ENCODE measurements at places on chromosomes 5 and 9.

DNA sequence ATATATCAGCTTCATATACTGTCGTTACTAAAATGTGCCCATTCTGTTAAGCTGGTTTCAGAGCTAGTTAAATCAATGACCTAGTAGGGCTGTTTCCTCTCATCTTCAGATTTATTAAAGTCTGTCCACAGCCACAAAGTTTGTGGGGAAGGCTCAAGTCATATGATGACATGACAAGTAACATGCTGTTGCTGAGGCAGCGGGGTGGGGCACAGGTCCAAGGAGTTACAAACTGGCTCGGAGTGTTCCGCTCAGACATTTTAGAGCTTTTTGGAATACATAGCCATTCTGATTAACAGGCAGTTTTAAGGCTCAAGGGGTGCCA is 2.7 kb upstream of the ANP32B start:
- DNase-seq = no peak

DNA sequence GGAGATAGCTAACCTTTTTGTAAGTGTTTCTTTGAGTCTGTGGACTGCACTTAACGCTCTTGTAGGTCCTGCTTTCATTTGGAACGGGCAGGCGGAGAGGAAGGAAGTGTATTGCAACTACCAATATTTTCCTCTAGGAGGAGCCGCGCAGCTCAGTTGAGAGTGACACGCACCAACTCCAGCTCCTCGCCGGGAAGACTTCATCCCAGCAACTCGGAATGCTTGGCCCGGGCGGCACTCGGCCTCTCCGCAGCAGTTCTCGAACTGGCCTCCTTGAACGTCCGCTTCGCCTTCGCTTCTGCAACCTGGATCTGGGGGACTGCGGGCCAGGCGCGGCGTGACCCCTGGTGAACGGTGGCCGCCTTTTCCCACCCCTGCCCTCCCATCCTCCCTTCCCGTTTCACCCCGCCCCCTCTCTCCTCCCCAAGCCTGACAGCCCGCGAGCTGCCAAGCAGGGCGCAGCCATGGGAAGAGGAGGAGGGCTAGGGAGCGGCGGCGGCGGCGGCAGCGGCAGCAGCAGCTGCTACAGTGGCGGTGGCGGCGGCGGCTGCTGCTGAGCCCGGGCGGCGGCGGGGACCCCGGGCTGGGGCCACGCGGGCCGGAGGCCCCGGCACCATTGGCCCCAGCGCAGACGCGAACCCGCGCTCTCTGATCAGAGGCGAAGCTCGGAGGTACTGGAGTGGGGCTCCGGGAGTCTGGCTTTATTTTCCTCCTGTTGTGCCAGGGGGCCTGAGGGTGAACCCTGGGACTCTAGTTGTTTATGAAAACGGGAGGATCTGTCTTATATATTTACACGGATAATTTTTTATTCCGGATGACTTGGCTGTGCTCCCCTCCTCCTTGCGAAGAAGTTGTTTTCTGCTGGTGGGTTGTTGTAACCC is at the start of gene GHR:
TSS of gene GHR (plus strand) at position 155 of the 881 bp plus-strand sequence. CDS start 142,436 bp downstream, outside the sequence.
- no peak for DNase-seq

DNA sequence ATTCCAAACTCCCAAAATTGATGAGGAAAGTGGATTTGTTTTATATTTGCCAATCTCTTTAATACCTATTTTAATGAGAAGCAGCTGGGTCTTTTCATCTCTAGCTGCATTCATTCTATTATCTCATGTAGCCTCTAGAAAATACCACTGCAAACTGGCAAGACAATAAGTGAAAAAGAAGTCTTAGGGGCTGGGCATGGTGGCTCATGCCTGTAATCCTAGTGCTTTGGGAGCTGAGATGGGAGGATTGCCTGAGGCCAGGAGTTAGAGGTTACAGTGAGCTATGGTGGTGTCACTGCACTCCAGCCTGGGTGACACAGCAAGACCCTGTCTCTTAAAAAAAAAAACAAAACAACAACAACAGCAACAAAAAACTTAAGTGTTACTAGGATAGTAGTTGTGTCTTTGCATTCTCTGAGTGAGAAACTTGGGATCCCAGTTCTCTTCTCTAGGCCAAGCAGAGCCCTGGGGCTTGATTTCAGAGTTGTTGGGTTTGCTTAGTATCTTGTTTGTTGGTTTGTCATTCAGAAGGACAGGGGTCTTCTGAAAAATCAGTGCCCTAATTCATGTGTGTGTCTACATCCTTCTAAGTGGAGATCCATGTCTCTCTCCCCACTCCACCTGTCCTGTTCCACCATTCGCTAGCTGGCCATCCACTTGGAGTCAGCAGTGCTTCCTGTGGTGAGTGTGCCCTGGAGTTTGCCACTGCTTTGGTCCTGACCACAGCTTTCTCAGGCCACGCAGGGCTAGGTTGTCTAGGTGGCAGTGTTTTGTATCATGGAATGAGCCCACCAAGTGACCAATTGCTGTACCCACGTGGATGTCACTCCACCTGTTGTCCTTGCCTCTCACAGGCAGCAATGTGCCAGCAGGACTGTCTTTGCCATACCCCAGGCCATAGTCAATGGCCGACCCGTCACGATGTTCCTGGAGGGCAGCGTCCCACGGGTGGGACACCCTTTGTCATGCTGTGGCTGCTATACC is 19.5 kb downstream of the MARCHF6 start:
- no peak for DNase-seq

DNA sequence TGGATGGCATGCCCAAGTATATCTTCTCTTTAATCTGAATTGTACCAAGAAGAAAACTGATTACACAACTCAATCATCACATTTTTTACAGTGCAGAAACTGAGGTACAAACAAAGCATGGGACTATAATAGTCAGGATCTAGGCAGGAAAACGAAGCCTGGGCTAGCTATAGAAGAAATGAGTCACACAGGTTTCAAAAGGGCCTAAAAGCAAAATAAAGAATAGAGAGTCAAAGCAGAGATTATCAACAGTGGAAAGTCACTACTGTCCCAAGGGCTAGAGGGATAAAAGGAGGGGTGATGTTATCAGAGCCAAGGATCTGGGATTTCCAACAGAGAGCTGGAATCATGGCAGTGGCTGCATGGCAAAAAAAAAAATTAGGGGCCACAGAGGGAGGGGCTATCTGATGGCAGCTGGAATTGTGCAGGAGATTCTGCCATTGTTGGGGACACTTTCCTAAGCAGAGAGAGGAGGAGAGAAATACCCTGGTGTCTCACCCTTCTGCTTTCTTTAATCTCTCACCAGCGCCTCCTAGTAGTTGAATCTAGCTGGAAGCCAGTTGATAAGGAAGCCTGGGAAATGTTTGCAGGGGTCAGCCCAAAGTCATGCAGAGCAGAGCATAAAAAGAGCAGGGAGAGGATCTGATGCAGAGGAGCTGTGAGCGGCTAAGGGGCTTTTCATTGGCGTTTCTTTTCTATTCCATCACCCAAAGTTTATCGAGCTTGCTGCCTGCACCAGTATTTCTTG is 343.2 kb downstream of the ACTL7B start:
- DNase-seq = no peak

GRCh38 chr9:108103046-108103693 is 613.6 kb upstream of the KLF4 start:
- no peak for DNase-seq

DNA sequence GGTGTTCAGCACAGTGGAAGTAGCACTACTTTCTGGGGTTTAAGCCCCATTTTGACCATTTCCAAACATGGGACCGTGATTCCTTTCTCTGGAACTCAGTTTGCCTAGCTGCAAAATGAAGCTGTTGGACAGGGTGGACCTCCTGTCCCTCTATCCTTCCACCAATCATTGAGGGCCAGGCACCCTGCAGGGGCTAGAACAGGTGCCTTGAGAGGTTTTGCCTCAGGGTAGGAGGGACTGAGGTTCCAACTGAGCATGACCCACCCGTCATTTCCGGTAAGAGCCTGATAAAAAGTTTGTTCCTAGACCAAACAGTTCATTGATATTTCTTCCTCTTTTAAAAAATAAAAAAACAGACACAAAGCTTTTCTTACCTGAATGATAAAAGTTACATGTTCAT is 116.5 kb downstream of the MVB12B start:
- DNase-seq = no peak

- DNase-seq = no peak
These were observed 93.1 kb upstream of the FTMT start for GRCh38 chr5:121758615-121759014.

- DNase-seq = no peak
These were observed 30.7 kb downstream of the AOPEP start for GRCh38 chr9:94757158-94757557.

DNA sequence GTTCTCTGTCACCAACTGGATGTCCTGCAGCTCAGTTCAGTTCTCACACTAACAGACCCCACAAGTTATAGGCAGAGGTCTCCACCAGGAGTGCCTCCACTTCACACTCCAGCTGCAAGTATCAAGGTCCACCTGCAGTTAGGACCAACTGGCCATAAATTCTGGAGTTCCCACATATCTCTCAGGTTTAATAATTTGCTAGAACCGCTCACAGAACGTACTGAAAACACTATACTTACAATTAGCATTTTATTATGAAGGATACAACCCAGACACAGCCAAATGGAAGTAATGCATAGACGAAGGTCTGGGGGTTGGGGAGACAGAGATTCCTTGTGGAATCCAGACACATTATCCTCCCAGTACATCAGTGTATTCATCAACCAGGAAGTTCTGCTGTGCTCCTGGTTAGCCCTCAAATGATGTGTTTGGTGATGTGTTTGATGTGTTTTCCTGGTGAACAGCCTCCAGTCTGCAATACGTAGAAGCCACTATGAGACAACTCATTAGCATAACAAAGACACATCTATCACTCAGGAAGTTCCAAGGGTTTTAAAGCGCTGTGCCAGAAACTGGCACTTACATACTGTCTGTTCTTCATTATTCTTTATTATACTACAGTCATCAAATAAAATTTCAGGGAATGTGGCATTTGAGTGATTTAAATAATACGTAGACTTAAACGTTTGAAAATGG is 25.4 kb downstream of the OGN start:
- no peak for DNase-seq

DNA sequence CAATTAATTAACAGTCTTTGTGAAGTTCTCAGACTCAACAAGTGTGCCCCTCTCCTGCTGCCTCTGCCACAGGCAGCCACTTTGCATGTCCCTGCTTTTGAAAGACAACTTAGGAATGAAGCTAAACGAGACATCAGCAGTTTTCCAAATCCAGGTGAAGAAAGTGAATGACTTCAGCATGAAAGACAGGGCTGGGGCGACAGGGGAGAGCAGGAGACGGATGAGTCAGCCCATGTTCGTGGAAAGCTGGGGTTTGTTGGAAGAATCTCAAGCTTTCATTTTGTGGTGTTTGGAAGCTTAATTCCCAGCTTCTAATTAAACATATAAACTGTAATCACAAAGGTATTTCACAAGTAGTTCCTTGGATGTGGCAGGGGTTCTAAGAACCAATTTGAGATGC is 207.8 kb upstream of the MAP3K1 start:
- DNase-seq = no peak

DNA sequence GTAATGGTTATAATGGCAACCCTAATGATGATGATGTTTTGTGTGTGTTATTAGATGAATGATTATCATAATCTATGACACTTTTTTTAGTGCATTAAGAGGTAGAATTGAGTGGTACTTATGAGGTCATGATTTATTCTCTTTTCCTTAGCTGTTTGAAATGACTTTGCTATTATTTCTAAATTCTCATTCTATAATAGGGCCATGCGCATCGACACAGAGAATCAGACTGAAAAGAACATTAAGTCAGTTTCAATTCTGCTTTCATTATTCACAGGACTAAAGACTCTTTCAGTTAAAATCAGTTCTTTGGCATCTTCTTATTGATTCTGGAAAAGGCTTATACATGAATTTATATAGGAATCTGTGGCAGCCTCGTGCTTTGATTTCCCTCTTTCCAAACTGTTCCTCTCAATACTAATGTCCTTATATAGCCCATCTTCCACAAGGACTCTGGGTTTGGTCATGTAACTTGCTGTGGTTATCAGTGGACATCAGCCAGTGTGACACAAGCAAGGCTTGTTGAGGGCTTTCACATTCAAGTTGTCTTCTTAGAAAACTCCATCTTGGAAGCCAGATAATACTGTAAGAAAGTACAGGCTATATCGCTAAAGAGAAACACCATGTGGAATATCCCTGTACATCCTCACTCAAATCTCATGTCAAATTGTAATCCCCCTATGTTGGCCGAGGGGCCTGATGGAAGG is 140.3 kb upstream of the CHD1 start:
- no peak for DNase-seq

DNA sequence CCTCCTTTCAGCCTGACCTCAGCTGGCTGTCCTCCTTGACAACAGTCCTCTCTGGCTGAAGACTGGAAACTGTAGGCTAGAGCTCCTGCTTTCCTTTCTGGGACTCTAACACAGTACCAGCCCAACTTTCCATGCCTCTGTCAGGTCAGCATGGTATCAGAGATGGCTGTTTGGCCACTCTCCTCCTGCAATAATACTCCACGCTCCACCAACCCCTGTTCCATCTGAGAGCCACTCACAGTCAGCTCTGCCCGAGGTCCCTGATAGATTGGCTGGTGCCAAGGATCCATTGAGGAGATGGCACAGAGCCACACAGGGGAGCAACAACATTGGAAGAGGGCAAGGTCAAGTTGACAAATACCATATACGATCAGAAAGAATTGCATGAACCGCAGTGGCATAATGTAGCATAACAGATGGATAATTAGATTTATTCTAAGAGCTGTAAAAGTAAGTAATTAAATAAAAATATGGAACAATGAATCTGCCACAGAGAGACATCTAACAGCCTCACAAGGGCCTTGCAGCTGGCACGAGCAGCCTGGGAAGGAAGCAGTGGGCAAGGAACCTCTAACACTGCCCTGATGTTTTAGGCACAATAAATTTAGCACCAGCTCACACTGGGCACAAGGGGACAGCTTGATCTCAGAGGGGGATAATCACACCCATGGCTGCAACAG is 94.3 kb upstream of the LRRTM2 start:
- DNase-seq = no peak

Data from activated T-helper 1 cell treated with anti-CD3 and anti-CD28 coated beads, Interleukin-2, amount 50 U/mL, for 16 hours (primary cell).